ENCODE measurements at places on chromosomes 5 and 9. TPM values are rescaled to one million over a fixed set of nuclear protein-coding genes. Genes with fewer than 3 reads are reported as not detected.

The EQTN gene
- 0.44 TPM for total RNA-seq

- no peak for DNase-seq
These were observed 44.7 kb upstream of the SLC30A5 start for GRCh38 chr5:69049151-69049550.

The CENPP gene
- total RNA-seq = 10.6 TPM

The SHROOM1 gene
- 263 TPM for total RNA-seq

DNA sequence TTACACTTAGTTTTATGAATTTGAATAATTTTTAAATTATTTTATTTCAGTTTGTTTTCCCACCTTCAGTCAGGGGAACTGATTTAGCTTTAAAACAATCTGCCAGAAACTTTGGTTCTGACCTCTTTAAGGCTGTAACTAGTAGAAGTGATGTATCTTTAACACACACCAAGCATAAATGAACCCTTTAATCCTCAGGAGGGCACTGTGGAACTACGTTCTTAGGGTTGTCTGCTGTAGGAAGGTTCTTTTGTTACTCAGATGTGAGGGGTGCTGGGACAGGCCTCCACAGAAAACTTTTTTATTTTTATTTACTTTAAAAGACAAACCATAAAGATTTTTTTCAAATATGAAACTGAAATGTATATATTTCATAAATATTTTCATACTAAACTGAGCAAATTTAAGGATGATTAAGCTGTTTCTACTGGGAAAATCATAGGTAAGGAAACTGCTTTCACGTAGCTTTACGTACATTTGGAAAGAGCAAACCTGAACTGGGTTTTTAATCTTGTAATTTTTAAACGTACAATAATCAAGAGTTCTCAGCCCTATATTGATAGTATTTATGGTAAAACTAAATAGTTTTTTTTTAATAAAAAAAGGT lies 5.3 kb downstream of the KLF4 start:
- DNase-seq = peak; percentile 53

GRCh38 chr5:172556262-172556661 lies 84.8 kb upstream of the NEURL1B start:
- DNase-seq = no peak

DNA sequence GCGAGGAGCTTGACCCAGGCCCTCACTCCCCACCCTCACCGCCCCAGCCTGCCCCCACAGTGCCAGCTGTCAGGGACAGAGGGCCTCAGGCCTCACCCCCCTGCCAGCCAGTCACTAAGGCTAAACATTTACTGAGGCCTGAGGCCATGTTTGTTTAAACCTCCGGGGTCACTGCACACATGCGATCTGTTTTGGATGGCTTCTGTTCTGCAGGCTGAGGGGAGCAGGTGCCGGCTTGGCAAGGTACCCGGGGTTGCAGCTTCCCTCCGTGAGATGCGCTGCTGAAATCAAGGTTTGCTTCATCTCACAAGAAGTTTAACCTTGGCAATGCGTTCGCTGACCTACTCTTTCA lies 103.3 kb upstream of the BOD1 start:
- no peak for DNase-seq

The PHF24 gene
- 1.7 TPM for total RNA-seq

- no peak for DNase-seq
These were observed 397.5 kb downstream of the TMEM167A start for GRCh38 chr5:82679660-82680059.

The IL9 gene
- not detected for total RNA-seq

GRCh38 chr5:88979244-88979643 lies 96.3 kb upstream of the MEF2C start:
- DNase-seq = no peak

The EDIL3 gene
- total RNA-seq = 6.8 TPM

The C5orf34 gene
- 3.2 TPM for total RNA-seq

DNA sequence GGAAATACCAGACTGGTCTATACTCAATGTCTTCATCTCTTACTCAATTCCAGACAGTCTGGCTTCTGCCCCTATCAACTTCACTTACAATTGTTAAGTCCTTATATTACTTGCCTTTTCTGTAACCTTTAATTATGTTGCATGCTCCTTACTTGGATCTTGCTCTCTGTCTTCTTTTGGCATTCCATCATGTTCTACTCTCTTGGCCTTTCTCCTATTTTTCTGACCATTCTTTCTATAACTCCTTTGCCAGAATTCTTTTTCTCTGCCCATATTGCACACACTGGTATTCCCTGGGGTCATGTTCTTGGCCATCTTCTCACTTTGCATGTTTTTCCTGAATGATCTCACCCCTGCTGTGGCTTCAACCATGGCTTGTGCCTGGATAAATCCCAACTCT lies 209.8 kb upstream of the ZNF462 start:
- no peak for DNase-seq

GRCh38 chr5:117943541-117943940 lies 1044.8 kb downstream of the DTWD2 start:
- DNase-seq = no peak

DNA sequence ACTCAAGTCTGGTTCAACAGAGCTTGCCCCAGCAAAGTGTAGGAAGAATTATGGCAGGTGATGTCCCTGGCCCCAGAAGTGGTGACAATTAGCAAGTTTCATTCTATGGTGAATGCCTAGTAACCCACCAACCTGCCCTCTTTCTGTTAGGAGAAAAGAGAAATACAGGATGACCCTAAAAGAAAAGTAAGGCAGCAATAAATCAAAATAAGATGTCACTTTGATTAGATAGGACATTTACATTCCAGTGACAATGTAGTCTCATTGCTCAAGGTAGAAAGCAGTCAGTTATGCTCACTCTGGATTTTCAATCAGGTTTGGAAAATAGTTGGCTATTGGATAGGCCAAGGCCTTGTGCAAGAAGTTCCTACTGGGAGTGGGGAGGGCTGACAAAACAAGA lies 5.6 kb upstream of the HSPA9 start:
- DNase-seq = no peak

The PCDHB3 gene
- total RNA-seq = 1.1 TPM

The NRG2 gene
- 13.9 TPM for total RNA-seq

The LTC4S gene
- 13.7 TPM for total RNA-seq

DNA sequence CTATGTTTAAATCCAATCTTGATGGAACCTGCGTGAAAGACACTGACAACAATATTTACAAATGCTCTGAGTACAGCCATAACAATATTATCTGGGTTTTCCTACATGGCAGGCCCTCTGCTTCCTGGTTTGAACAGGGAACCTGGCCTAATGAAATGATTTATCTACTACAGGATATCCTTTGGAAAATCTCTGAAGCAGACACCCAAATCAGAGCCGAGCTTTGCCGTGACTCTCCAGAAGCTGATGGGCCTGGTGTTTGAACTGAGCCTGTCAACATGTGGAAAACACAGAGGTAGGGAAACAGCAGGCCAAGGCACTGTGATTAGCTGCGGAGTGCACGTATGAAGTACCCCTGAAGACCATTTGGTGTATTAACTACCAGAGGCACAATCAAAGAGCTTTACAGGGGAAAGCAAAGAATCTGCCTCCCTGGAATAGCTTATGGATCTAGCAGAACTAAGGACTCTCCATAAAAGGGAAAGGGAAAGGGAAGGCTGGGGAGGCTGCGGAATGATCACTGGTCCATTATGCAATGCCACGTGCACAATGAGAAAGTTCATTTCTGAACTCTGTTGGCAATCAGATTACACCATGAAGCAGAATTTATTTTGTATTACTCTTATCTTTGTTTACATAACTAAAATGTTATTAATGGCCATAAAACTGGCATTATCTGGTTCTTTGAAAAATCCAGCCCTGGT lies 321.9 kb downstream of the EBF1 start:
- peak; percentile 49 for DNase-seq

The CDC20B gene
- not detected for total RNA-seq

DNA sequence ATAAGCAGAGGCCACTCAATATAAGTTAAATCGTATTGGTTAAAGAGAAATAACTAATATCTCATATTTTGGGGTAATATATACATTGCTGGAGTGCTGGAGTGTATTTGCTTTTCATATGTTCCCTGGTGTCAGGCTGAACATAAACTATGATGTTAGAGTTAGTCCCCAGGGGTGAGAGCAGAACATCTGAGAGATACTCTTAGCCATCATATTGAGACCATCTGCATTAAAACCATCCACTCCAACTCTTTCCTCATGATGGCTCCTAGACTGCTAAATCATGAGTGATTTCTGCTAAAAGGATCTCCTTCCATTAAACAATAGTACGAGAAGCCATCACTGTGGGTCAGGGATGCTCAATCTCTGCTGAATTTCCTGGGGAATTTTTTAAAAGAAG lies 436.2 kb downstream of the DTWD2 start:
- no peak for DNase-seq

The SPINK4 gene
- total RNA-seq = not detected

DNA sequence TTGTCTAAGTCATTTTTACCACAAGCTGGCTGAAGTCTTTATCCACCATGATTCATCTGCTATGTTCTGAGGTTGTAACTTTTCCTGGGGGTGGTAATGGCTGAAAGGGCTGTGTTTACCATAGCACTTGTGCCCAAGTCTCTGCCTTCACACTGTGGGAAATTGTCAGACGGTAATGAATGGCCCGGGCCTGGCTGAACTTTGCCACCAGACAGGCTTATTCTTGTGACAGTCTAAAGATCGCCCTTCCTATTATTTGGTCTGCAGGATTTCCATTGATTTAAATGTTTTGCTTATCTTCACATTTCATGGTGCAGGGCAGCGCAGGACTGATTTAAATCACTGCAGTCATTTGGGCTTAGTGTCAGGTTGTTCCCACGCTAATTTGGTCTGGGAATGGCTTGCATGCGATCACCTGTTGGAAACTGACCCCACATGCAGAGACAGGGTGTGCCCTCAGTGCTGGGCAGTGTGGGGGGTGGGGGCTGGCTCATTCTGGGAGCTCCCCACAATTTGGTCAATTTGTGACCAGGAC lies 109.3 kb upstream of the ICE1 start:
- no peak for DNase-seq

All from ureter (tissue), 1 donor.